ENCODE measurements at places on chromosomes 7 and 10. TPM values are rescaled to one million over a fixed set of nuclear protein-coding genes. Genes with fewer than 3 reads are reported as not detected.

DNA sequence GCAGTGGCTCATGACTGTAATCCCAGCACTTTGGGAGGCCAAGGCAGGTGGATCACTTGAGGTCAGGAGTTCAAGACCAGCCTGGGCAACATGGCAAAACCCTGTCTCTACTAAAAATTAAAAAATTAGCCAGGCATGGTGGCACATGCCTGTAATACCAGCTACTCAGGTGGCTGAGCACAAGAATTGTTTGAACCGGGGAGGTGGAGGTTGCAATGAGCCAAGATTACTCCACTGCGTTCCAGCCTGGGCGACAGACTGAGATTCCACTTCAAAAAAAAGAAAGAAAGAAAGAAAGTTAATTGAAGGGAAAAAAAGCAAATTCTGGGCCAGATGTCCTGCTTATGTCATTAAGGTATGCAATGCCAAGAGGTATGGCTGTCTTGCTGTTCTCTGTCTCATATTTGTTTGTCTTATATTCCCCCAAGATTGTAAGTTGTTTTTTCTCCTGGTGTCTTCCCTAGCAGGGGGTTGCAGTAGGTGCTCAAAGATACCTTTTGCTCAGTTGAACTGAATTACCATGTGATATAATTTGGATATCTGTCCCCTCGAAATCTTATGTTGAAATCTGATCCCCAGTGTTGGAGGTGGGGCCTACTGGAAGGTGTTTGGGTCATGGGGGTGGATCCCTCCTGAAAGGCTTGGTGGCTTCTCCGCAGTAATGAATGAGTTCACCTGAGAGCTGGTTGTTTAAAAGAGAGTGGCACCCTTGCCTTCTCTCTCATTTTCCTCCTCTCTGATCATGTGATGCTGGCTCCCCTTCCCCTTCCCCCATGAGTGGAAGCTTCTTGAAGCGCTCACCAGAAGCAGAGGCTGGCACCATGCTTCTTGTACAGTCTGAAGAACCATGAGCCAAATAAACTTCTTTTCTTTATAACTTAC is 60.9 kb downstream of the MYOF start:
- DNase-seq = peak; percentile 43

- DNase-seq = no peak
Observed at GRCh38 chr7:15764851-15765382, 78.4 kb upstream of the MEOX2 start.

DNA sequence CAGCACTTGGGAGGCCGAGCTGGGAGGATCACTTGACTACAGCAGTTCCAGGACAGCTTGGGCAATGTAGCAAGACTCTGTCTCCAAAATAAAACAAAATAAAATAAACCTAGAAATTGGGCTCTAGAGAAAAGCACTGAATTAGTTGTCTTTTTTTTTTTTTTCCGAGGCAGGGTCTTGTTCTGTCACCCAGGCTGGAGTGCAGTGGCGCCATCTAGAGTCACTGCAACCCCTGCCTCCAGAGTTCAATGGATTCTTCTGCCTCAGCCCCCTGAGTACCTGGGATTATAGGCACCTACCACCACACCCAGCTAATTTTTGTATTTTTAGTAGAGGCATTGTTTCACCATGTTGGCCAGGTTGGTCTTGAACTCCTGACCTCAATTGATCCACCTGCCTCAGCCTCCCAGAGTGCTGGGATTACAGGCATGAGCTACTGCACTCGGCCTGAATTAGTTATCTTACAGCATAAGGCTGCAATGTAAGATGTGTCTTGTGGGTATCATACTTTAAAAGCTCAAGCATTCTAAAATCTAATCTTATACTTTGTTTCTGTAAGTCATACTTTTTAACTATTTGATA is 12.8 kb downstream of the MEIG1 start:
- no peak for DNase-seq

Gene RAMP3
- 586 TPM for total RNA-seq

DNA sequence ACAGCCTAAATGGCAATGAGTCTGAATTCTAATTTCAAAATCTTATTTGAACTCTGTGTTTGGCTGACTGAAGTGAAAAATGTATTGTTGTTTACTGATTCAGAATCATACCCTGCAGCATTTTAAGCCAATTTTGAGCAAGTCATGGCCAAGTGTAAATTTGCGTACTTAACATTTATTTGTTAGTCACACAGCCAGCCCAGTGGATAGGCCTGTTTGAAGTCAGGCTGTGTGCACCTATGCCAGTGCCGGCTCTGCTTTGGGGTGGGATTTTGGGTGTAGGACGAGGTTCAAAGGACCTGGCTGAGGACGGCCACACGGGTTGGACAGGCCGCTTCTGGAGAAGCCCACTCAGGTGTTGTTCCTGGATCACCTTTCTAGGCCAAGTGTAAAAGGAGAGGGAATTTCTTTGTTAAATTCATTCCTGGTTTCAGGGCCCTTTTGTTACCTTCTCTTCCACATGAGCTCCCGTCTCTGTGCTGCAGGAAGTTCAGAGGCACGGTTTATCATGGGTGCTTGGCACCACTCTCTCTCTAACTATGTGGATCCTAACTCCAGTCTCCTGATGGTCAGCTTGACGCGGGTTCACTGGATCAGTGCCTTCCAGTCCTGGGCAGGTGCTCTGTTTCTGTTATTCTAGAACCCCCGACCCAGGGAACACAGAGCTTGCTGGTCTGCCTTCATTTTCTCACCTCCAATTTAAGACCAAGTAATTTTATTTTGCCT is 84.7 kb downstream of the CCNY start:
- DNase-seq = no peak

DNA sequence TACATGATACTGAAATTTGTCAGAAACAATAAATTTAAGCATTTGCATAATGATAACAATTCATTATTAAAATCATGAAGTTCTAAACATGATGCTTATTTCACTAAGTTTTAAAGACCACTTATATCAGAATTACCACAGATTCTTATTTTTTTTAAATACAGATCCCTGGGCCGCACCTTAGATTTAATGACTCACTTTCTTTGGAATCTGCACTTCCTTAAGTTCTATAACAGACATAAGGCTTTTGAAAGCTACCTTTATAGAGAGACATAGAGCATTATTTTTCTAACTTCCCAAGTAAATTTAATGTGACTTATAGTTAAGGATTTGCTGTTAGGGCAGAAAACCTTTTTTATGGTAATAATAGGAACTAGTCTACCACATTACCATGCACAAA is 214.9 kb downstream of the IPMK start:
- no peak for DNase-seq

- DNase-seq = no peak
Observed at GRCh38 chr10:44243851-44244510, 140.9 kb downstream of the CXCL12 start.

Gene SPDYE18
- total RNA-seq = not detected

DNA sequence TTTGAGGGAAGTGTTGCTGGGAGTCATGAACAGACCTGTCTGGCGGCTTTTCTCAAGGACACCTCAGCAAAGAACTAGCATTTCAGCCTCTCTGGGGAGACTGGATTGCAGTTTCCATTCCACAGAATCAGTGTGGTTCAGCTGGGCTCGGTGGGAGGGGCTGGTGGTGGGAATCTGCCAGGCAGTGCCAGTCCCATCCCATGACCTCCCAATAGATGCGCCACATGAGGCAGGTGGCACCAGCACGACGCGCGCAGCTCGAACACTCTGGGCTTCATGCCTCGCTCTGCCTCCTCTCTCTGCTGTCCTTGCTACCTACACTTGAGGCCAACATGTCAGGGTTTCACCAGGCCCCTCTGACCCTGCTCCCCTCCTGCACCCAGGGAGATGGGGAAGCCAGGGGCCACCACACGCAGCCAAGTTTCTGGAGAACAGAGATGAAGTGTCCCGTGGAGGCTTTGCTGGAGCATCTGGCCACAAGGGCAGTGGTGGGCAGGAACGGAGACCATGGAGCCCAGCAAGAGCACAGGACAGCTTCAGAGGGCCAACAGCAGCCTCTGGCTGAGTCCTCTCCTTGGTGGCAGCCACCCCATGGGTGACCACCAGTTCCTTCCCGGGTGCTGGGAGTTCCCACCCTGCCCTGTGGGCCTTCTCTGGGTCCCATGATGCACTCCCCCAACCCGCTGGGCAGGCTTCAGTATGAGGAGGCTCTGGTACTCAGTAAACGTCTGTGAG is 2.3 kb downstream of the NACAD start:
- no peak for DNase-seq

GRCh38 chr7:105831824-105832535 is 44.4 kb downstream of the ATXN7L1 start:
- no peak for DNase-seq

GRCh38 chr7:80929619-80930018 is 10.8 kb upstream of the SEMA3C start:
- no peak for DNase-seq

DNA sequence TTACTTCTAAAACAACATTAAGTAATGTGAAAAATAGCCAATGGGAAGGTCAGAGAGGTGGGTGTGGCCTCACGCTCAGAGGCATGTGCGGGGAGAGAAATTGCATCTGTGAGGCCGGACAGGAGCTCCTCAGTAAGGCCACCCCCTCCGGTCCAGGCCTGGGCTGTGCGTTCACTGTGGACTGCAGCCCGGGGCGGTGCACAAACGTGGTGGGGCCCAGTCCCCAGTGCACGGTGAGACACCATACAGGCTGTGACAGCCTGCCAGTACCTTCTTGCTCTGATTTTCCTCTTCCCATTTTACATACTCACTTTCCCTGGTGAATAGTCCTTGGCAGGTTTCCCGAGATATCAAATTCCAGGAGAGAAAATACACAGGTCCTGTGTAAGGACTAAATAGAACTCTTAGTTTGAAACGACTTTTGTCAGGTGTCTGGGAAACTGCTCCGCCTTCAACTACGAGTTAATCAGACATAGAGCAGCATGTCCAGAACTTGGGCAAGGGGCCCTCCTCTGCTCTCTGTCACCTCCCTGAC is 174.1 kb upstream of the MKI67 start:
- no peak for DNase-seq

DNA sequence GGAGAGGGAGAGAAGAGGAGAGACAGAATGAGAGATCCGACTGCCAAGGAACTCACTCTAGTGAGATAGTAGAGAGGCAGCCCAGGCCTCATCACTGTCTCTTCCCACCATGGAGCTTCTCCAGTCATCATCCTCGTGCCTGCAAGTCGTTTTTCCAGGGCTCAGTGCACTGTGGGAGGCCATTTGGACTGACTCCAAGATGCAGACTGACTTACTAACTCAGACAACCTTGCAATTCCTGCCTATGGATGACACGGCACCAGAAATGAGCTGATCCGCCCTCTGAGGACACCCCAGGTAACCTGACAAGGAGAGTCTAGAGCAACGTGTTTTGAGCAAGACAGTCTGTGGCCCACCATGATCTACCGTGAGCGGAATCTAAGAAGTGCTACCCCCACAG is 154.9 kb downstream of the GLI3 start:
- no peak for DNase-seq

Data from ascending aorta (tissue), 2 donors.